ENCODE measurements at places on chromosomes 12 and 14.

DNA sequence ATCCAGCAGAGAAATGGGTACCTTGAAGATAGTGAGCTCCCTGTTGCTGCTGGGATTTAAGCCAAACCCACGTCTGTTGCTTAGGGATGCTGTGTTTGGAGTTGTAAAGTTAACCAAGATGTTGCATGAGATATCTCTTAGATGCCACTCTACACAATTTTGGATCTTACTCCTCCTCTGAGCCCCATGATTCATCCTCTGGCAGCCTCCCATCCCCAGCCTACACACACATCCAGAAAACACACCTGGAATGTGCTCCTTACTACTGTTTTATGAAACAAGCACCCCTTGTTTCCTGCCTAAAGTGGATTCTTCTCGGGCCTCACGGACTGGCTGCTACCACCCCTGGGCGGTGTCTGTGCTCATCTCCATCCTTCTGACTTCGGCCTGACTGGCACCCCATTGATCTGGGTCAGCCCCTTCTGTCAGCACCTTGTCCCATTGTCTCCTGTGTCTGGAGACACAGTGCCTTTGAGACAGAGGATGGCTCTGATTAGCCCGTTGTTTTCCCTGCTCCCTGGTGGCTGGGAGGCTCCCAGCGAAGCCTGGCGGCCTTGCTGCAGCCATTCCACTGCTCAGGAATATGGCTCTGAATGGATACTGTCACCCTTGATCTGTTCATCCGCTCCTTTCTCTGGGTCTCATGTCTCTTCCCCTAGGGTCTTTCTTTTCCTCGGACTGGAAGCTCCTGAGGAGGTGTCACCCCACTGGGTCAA lies 24.3 kb downstream of the TSPAN9 start:
- peak; percentile 82 for DNase-seq

GRCh38 chr14:76772300-76773187 lies 11.3 kb downstream of the VASH1 start:
- DNase-seq = no peak

GRCh38 chr12:48788854-48789775 lies at the start of gene ADCY6:
ADCY6 (minus strand) TSS chr12:48789089; CDS start chr12:48783434, 5,655 bp downstream.
- peak; percentile 67 for DNase-seq

GRCh38 chr14:68781161-68782021 lies 11.5 kb downstream of the ZFP36L1 start:
- DNase-seq = no peak

DNA sequence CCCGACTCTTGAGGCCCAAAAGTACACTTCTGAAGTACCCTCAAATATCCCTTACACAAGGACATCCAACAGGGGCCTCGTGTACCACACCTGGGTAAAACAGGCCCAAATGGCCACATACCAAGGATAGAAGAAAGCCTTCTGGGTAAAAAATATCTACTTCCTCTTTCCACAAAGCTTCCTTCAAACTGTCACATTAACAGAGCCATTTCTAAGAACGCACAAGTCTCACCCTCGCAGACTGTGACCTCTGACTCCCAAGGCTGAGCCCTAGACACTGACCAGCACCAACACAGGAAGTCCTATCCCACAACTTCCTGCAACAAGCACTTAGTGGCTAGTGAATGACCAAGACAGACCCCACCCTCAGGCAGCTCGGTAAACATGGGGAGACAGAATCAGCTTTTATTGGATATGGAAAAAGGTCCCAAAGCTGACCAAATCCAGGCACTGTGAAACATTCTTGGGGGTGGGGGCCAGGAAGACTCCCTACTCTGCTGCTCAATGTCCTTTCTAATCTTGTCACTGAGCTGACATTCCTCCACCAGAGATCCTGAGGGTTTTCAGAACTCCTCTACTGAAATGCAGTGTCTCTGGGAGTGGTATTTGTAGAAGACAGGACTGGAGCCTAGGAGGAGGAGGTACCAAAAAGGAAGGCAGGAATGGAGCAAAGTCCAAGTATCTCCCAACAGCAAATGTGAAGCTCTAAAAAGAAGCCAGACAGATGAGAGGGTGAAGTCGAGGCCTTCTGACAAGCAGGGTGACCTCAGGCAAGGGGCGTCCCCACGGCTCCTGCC lies 15.9 kb downstream of the KCTD10 start:
- no peak for DNase-seq

- no peak for DNase-seq
Observed at GRCh38 chr12:11729439-11730150, 80.1 kb downstream of the ETV6 start.

- peak; percentile 32 for DNase-seq
Observed at GRCh38 chr12:82627799-82628198, 58.9 kb upstream of the TMTC2 start.

GRCh38 chr12:2049604-2050540 lies 2.9 kb upstream of the CACNA1C start:
- no peak for DNase-seq

DNA sequence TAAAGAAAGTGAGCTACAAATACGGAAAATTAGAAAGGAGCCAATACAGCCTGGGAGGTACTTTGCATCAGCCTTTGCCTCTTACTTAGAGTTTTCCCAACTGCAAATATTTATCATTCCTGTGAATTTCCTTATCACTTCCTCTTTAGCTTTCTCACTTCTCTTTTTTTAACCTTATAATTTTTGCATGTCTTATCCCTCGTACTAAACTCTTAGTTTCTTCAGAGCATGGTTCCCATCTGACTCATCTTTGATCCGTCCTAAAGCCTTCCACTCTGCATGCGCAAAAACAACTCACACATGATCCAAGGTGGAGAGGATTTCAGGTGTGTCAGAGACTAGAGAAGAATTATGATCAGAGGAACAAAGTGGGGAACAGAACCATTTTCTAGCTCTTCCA lies 9.6 kb upstream of the SNAPC1 start:
- DNase-seq = no peak

DNA sequence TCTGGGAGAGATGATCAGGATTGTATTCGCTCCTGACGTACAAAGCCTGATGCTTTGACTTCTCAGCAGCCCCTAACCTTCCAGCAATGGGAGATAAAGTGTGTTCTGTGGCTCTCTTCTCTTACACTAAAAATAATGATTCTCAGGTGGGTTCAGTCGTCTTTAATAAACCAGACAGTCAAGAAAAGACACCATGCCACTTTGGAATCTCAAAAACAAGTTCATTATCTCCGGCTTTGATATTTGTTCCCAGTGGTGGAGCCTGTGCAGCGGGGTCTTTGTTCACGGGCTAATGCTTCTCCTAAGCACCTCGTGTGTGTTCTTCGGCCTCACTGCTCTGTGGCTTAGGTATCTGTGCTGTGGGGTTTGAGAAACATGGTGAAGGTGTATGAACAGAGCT lies 1.6 kb downstream of the ACVR1B start:
- no peak for DNase-seq

DNA sequence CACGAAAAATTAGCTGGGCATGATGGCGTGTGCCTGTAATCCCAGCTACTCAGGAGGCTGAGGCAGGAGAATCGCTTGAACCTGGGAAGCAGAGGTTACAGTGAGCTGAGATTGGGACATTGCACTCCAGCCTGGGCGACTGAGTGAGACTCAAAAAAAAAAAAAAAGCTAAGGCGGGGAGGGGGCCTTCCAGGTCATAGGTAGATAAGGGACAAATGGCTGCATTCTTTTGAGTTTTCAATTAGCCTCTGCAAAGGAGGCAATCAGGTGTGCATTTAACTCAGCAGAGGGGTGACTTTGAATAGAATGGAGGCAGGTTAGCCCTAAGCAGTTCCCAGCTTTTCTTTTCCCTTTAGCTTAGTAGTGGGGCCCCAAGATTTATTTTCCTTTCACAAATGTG lies 743 bp upstream of the AACS start:
- DNase-seq = no peak

- no peak for DNase-seq
Observed at GRCh38 chr12:1531654-1532374, 62.6 kb downstream of the FBXL14 start.

DNA sequence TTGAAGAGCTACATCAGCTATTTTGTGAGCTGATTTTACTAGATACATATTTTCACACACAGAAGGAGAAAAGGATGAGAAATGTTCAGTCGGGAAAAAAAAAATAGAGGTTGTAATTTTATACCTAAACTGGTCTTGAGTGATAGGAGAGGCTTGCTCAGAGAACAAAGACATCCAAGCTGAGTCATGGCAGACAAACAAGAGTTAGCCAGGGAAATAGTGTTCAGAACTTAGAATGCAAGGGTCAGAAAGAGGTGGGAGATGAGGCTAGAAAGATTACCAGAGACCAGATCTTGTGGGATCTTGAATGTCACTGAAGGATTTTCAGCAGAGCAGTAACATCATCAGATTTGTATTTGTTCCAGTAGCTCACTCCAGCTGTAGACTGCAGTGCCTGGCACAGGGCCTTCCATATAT lies 121.9 kb upstream of the ATF1 start:
- peak; percentile 67 for DNase-seq

GRCh38 chr12:2389079-2389790 lies 336.4 kb downstream of the CACNA1C start:
- no peak for DNase-seq

DNA sequence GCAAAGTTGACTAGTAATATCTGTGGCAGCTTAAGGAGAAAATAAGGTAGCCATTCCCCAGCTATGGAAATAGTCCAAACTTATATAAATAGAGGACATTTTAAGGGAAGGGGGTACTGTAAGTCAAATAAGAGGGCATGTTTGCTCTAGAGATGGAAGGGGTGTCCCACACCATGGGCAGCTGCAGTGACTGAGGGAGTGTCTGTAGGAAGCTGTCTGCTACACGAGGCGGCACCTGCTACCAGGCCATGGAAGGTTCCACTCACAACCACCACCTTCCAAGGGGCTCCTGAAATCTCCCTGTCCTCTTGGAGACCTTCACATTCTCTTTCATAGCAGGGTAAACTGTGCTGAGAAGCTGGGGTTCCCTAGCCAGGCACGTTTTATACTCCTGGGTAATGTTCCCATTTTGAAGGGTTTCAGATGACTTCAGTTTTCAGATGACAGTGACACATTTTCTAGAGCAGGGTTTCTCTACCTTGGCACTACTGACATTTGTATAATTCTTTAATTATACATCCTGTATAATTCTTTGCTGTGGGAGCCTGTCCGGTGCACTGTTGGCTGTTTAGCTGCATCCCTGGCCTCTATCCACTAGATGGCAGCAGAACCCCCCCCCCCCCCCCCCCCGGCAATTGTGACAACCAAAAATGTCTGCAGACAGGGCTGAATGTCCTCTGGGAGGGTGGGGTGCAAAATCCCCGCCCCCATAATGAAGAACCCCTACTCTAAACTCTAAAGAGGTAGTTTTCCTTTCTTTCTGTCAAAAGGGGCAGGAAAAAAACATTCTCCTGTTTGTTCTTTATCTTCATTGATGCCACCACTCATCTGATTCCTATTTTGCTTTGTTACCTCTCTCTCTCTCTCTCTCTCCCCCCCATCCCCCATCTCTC lies 11.6 kb upstream of the SMCO2 start:
- DNase-seq = peak; percentile 42

DNA sequence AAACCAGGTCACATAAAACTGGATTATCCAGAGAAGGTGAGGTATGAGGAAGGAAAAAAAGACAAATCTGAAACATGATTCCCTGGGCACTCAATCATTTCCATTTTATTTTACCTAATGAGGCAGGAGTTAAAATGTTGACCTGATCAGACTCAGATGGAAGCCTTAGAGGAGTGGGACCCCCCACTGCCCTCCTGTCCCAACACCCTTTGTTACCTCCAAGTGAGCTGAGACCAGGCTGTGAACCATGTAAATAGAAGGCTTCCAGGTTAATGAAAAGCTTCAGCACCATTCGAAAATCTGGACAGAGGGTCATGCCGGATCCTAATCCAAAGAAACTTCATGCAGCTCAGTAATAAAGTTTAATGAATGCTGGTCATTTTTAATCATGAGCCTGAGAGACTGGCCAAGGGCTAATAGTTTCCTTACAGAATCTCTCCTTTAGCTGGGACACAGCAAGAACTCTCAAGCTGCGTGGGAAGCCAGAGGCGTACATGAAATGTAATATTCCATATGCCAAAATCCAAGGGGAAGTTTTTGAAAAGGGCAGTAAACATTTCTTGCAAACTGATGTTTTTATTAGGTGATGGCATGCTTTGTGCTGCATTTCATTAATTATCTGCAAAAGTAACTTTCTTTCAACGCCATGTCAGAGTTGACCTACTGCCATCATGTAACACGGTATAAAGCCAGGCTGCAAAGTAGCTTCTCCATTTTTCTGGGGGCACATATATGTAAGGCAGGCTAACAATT lies 183.0 kb downstream of the PAX9 start:
- DNase-seq = no peak

- no peak for DNase-seq
Observed at GRCh38 chr14:87628129-87628528, 364.9 kb downstream of the GALC start.

GRCh38 chr12:93005928-93006392 lies 76.9 kb upstream of the EEA1 start:
- DNase-seq = no peak

- DNase-seq = no peak
Observed at GRCh38 chr12:49811136-49811535, 17.1 kb downstream of the NCKAP5L start.

DNA sequence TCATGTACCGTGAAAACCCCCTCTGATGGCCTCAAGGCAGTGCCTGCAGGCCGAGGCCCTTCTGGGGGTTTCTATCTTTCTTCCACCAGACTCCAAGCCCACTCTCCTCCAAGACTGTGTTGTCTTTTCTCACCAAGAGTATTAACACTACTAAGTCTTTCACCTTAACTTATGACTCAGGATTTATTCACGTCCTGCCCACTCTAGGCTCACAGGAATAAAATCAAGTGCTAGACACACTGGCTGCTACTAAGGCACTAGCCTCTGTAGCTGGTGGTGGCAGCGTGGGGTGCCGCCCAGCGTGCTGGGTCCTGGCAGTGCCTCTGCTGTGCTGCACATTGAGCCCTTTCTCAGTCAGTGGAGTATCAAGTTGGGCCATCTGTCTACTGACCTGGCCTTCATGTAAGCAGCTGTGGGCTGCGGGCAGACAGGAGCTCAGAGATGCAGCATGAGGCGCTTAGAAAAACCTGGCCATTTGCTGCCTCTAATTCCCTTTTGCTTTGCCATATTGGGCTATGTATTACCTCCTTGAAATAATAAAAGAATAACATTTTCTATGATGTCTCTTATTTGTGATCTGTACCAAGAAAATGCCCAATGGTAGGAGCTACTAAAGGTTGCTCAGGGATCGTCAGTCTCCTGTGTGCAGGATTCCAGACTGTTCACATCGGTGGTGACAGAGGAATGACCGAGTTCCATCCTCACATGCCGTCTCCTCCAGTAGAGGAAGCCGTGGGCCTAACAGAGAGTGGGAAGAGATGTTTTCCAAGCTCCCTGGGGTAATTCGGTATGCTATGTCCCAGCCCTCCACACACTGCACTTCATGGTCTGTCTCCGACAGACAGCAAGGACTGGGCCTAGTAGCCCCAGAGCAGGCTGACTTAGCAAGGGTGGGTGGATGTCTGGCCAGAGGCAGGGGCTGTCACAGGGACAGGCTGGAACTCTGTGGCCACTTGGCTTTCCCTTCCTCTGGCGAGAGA lies 39.9 kb downstream of the MAX start:
- DNase-seq = no peak

GRCh38 chr14:21852061-21852664 lies 178.5 kb upstream of the OR4E1 start:
- peak; percentile 10 for DNase-seq

- DNase-seq = no peak
Observed at GRCh38 chr12:124658806-124659402, 91.5 kb upstream of the NCOR2 start.
